Endothelial cell of umbilical vein (primary cell): ENCODE measurements at places on chromosomes 5 and 9. TPM values are rescaled to one million over a fixed set of nuclear protein-coding genes. Genes with fewer than 3 reads are reported as not detected.

Gene IL6ST
- total RNA-seq: 345 and 361 TPM in 2 replicates

Gene DPH7
- total RNA-seq: 43.2 TPM in 2 replicates

Gene CARTPT
- not detected in 2 replicates for total RNA-seq

Gene PCDHGA12
- total RNA-seq: 7.6 and 9.9 TPM in 2 replicates

Gene GCNT4
- not detected in 2 replicates for total RNA-seq

Gene SLC25A2
- total RNA-seq: 0.39 and 0.46 TPM in 2 replicates

Gene CBY3
- not detected in 2 replicates for total RNA-seq

Gene ADAMTS2
- not detected in 2 replicates for total RNA-seq

Gene GFI1B
- total RNA-seq: not detected in 2 replicates

Gene CETN3
- 15.5 and 17.3 TPM in 2 replicates for total RNA-seq

Gene DTWD2
- 1.1 and 2.3 TPM in 2 replicates for total RNA-seq

Gene PFN3
- total RNA-seq: not detected in 2 replicates
